HFFc6 (cell line): ENCODE measurements at places on chromosomes 3 and 15. TPM values are rescaled to one million over a fixed set of nuclear protein-coding genes. Genes with fewer than 3 reads are reported as not detected.

DNA sequence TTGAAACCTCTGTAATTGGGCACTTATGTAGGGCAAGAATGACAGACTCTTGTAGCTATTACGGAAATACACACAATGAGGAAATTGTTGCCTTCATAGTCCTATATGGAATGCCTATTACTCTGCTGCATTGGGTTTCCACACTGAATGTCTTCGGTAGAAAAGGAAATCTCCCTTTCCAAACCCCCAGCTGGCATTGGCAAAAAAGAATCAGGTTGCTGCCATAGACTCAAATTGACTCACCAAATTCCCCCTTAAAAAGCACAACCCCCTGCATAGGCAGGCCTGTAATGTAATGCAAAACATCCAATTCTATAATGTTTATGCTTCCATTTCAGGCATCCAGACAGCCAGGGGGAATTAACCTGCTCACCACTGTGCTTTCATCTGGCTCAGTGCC is 44.8 kb upstream of the NTRK3 start:
- H3K36me3 ChIP-seq = no peaks in the 10 kb centered on the region
- no peak for DNase-seq
- H3K4me3 ChIP-seq = no peak overlapping the region
- H3K27me3 ChIP-seq = peaks cover 16% of the 10 kb centered on the region
- H3K27ac ChIP-seq = no peak overlapping the region

DNA sequence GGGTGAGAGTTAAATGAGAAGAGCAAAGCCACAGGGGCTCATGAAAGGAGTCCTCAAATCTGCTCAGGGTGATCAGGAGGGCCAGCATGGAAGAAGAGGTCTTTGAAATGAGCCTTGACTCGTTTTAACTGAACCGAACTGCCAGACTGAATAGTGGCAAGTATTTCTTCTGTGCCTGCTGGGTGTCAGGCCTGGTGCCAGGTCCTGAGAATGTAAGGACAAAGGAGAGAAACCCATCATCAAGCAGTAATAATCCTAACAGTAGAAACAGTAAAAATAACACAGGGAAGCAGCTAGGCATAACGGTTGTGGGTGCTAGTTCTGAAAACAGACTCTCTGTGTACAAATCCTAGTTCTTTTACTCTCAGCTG is 40.4 kb upstream of the SMAD3 start:
- H3K27me3 ChIP-seq = no peaks in the 10 kb centered on the region; the same call in 1 of the 2 replicates
- H3K27ac ChIP-seq = peak overlapping the region; percentile 91

DNA sequence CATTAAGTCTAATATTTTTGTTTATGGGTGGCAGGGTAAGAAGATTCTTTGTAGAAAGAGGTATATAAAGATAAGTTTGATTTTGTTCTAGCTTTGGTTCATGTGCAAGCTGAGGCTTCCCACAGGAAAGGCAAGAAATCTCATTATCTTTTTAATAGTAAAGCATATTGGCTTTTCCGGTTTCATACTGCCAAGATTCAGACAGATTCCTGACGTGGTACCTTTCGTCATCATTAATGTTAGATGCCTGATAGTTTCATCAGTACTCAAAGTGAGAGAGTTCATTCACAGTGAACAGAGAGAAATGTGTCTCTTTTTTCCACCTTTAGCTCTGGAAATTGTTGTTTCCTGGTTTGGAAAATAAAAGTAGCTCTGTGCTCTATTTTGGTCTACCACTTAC is 16.5 kb downstream of the TPM1 start:
- no peak overlapping the region; the same call in 1 of the 2 replicates for H3K4me3 ChIP-seq
- no peak for DNase-seq
- peak overlapping the region; percentile 88 for H3K27ac ChIP-seq
- H3K27me3 ChIP-seq = peaks cover 41% of the 10 kb centered on the region

DNA sequence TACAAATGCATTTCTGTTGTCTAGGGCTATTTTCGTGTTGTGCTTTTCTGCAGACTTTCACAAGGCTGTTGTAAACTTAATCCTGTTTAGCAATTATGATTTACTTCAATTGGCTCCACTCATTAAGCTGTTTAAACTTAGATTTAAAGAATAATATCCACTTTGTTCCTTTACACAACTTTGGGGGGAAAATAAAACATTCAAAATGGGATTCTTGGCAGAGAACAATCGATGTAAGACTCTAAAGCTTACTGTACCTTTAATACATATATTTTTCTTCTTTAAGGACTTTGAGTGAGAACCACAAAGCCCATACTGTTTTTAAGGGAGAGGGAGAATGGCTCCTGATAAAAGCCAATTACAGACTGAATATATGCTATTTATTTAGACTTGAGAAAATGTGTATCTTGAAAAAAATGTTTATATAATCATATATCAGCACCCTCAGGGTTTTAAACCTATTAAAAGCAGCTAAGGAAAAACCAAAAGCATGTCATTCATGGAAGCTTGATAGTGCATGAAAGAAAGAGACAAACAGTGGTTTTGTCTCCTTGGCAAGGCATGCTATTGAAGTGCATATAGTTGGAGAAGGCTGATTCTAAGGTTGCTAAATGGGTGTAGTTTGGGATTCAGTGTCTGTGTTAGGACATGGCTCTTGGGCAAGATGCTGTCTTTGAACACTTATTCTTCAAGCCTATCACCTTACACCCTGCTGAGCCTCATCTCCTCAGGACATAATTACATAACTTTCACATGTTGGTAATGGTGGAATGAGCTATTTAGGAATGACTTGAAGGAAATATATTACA is 293.4 kb upstream of the TBC1D5 start:
- no peaks in the 10 kb centered on the region; the same call in 1 of the 2 replicates for H3K27me3 ChIP-seq
- H3K27ac ChIP-seq = no peak overlapping the region
- no peak for DNase-seq
- H3K4me3 ChIP-seq = no peak overlapping the region
- H3K36me3 ChIP-seq = no peaks in the 10 kb centered on the region; the same call in 1 of the 2 replicates
- no peaks in the 10 kb centered on the region for H3K4me1 ChIP-seq

GRCh38 chr3:114155370-114155821 is 23.5 kb downstream of the DRD3 start:
- no peak for DNase-seq
- H3K4me1 ChIP-seq = peaks cover 6% of the 10 kb centered on the region
- H3K4me3 ChIP-seq = no peak overlapping the region
- no peak overlapping the region for H3K27ac ChIP-seq
- peaks cover 8% of the 10 kb centered on the region for H3K27me3 ChIP-seq

GRCh38 chr3:127889461-127889863 is 25.6 kb upstream of the KBTBD12 start:
- peak; percentile 37 for DNase-seq
- H3K27me3 ChIP-seq = peaks cover 21% of the 10 kb centered on the region
- H3K4me1 ChIP-seq = peaks cover 39% of the 10 kb centered on the region
- no peak overlapping the region for H3K27ac ChIP-seq
- H3K4me3 ChIP-seq = no peak overlapping the region
- H3K36me3 ChIP-seq = peaks cover 13% of the 10 kb centered on the region

DNA sequence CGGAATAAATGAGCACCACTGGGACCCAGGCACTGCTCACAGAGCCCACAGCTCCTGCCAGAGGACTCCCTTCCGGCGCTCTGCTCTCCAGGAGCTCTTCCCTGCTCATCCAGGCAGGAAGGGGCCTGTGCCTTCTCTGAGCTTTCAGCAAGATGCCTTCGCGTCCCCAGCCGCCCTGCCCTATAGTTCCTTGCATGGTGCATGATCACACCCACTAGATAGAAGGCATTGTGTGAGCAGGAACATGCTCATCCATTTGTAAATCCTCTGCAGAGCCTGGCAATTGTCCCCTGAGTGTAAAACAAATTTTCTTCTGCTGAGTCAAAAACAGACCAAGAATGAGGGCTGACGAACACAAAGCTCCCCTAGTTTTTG is 181.6 kb downstream of the MEGF11 start:
- H3K27me3 ChIP-seq = peaks cover 11% of the 10 kb centered on the region
- DNase-seq = peak; percentile 2
- no peak overlapping the region for H3K27ac ChIP-seq
- no peak overlapping the region for H3K4me3 ChIP-seq
- no peaks in the 10 kb centered on the region for H3K36me3 ChIP-seq

DNA sequence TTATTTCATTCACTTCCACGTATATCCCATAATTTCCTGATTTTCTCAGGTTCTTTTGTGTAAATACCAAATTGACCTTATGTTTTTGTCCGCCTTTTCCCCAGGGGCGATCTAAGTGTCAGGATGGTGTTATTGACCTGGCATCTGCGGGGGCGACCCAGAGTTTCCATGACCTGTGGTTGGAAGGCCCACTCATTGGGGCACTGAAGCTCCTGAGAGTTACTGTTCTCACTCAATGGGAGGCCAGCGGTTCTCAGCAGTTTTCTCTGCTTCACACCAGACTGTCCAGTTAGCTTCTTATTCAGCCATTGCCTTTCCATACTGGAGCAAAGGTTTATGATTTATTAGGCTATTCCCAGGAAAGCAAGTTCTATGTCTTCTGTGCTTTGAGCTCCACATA is 53.3 kb downstream of the B3GALNT1 start:
- no peaks in the 10 kb centered on the region for H3K27me3 ChIP-seq
- H3K4me1 ChIP-seq = no peaks in the 10 kb centered on the region
- H3K36me3 ChIP-seq = no peaks in the 10 kb centered on the region
- no peak overlapping the region for H3K4me3 ChIP-seq
- no peak for DNase-seq

DNA sequence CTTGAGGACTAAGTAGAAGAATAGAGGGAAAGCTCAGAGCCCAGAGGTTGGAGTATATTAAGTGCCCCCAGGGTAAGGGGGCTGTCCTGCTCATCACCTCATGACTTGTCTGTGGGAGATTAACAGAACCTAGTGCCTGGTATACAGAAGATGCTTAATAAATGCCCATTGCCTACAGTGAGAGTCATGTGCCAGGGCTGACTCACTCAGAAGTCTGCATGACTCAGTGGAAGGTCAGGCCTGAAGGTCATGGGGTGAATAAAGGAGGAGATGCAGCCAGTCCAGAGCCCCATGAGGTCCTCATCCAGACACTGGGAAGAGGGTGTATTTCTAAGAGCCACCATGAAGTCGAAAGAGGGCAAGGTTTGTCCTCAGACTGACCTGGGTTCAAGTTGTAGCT is 62.5 kb upstream of the TLE3 start:
- H3K36me3 ChIP-seq = no peaks in the 10 kb centered on the region
- peaks cover 41% of the 10 kb centered on the region for H3K27me3 ChIP-seq
- no peak overlapping the region; the same call in 1 of the 2 replicates for H3K4me3 ChIP-seq

DNA sequence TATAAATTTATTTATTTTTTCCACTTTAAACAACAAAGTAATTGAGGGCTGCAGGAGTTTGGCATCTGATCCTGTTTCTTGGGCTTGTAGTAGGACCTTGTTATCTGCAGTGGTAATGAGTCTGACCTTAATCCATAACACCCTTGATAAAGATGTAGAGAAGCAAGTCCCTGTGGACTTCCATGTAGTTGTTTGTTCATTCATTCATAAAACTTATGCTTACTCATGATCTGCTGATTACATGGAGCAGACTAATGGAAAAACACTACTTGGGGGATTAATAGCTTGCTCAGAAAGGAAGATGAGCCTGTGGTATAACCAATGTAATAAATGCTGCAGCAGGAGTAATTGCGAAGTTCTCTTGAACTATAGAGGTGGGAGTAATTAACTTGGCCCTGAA is 271.5 kb upstream of the TBL1XR1 start:
- H3K4me3 ChIP-seq = no peak overlapping the region

DNA sequence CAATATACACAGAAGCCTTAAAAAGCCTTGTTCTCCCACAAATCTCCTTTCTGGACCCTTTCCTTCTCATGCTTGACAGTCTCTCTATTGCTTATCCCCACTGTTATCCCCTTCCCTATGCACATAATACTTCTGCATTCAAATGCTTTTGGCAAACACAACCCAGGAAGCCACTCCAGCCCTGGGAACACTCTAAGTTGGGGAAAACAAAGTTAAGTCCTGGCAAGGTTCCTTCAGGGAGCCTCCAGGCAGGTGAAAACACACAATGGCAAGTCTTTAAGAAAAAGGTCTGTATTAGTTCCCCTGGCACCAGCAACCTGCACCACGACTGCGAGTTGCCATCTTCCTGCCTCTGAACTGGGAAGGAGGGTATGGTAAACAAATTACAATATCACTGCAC is 19.7 kb upstream of the GANC start:
- no peak for DNase-seq
- no peaks in the 10 kb centered on the region for H3K4me1 ChIP-seq
- peaks cover 81% of the 10 kb centered on the region for H3K36me3 ChIP-seq
- H3K27ac ChIP-seq = no peak overlapping the region
- no peaks in the 10 kb centered on the region for H3K27me3 ChIP-seq

DNA sequence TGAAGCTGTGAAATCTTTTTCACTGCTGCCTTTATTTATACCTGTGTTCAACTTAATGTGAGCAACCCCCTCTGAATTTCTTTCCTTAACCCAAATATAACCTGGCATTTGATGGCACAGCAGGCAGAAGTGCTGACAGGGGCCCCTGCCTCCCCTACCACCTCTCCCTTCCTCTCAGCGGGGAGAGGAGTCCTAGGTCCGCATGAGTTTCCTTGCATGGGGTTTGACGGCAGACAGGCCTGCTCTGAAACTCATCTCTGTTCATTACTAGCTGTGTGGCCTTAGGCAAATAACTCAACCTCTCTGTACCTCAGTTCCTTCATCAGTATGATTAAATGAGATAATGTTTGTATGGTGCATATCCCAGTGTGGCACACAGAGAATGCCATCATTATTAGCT is 79.7 kb downstream of the SEC22A start:
- H3K27ac ChIP-seq = no peak overlapping the region
- H3K36me3 ChIP-seq = no peaks in the 10 kb centered on the region
- no peak for DNase-seq

- H3K36me3 ChIP-seq = peaks cover 14% of the 10 kb centered on the region
- peak overlapping the region; percentile 90; the same call in 1 of the 2 replicates for H3K4me3 ChIP-seq
- H3K27ac ChIP-seq = no peak overlapping the region
- H3K27me3 ChIP-seq = no peaks in the 10 kb centered on the region; the same call in 1 of the 2 replicates
- H3K4me1 ChIP-seq = peaks cover 56% of the 10 kb centered on the region
Measured at GRCh38 chr3:101829874-101830273, 19.4 kb upstream of the NFKBIZ start.

Gene CACNA2D2
- total RNA-seq = 0.09 TPM in 1 of 3 replicates, not detected in the others

Gene SCG5
- 3.5 to 5.7 TPM (median 3.8 TPM) in 3 replicates for total RNA-seq

Gene GOLGA8O
- 0.17 and 0.37 TPM in 2 replicates for total RNA-seq

Gene PATL2
- 0.10 to 0.19 TPM in 2 of 3 replicates, not detected in the other for total RNA-seq

Gene SSR3
- total RNA-seq = 680 to 787 TPM (median 712 TPM) in 3 replicates

Gene SIDT1
- not detected in 3 replicates for total RNA-seq

Gene GOLGA6L4
- 0.55 to 1.1 TPM (median 0.83 TPM) in 3 replicates for total RNA-seq

Gene RARRES1
- total RNA-seq = 0.24 to 1.3 TPM (median 0.80 TPM) in 3 replicates

Gene CNTN3
- 9.3 to 12.8 TPM (median 10.6 TPM) in 3 replicates for total RNA-seq

Gene SLC22A14
- total RNA-seq = 0.09 to 0.18 TPM (median 0.10 TPM) in 3 replicates

Gene C2CD4A
- not detected in 3 replicates for total RNA-seq
